ENCODE measurements at places on chromosomes 11 and 22.

DNA sequence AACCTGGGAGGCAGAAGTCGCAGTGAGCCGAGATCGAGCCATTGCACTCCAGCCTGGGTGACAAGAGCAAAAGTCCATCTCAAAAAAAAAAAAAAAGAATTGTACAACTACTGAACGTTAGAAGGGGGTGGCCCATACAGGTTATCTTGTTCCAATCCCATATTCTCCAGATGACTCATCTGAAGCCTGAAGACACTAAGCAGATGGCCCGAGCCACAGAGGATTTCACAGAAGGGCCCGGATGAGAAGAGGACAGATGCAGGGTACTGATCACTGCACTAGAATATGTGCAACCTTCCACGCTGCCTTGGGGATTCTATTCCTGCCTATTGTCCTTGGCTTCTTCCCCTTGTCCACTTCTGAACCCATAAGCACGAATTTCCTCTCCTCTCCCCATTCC is 70.9 kb upstream of the UBASH3B start:
- ATAC-seq, result no peak

DNA sequence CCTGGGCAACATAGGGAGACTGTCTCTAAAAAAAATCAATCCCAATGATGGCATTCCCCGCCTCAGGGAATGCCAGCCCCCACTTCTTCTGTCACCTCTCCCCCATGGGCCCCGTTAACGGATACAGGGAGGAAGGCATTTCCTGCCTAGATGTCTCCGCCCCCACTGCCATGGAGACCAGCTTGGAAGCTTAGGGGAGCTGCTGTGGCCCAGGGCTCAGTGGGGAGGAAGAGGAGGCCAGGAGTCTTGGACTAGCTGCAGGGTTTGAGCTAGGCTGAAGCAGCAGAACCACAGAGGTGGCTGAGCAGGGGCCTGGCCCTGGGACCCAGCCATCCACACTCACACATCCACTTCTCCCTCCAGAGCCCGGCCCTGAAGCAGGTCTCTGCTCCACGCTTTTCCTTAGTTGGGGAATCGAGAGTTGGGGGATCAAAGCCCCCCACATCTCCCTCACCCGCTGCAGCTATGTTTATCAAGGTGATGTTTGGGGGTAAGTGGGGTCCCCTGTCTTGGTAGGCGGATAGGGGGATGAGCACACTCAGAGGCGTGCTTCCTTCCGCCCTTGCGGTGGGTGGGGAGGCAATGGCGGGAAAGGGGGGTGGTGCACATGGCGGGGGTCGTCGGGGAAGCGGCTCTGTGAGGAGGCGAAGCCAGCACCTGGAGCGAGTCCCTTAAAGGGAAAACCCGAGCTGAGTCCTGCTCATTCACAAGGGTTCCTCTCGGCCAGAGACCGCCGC is at the start of gene C22orf15:
Gene C22orf15 (plus strand): TSS at position 149 of the 737 bp plus-strand sequence. CDS start 317 bp downstream, at position 466.
- ATAC-seq, result no peak

DNA sequence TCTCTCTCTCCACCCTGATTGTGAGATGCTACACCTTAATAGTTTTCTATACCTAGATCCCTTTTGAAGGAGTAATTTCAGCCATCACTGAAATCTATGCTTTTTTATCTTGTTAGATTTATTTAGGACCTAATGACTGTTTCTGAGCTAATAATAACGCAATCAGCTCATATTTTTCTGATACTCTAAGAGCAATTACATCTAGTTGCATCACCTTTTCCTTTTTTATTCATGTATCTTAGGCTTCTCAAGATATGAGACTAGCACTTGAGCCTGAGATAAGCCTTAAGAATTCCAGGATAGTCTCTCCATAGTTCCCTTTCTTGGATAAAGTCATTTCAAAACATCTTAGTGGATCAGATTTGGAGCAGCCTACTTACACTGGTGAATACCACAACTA is 25.1 kb upstream of the CAVIN3 start:
- ATAC-seq, result no peak

DNA sequence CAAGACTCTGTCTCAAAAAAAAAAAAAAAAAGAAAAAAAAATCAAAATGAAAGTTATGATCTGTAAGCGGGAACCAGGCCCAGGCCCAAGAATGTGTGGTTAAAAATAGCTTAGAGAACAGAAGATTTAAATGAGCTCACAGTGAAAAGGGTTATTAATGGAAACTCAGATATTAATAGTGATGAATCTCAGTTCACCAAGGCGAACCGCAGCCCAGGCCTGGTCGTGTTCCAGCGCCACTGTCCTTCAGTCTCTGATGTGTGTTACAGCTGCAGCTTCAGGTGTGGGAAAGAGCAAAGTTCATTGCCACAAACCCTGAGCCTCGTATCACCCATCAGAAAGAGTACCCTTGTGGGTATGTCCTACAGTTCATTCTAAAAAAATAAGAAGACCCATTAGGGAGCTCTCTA is 107.1 kb downstream of the GAB2 start:
- ATAC-seq, result no peak

DNA sequence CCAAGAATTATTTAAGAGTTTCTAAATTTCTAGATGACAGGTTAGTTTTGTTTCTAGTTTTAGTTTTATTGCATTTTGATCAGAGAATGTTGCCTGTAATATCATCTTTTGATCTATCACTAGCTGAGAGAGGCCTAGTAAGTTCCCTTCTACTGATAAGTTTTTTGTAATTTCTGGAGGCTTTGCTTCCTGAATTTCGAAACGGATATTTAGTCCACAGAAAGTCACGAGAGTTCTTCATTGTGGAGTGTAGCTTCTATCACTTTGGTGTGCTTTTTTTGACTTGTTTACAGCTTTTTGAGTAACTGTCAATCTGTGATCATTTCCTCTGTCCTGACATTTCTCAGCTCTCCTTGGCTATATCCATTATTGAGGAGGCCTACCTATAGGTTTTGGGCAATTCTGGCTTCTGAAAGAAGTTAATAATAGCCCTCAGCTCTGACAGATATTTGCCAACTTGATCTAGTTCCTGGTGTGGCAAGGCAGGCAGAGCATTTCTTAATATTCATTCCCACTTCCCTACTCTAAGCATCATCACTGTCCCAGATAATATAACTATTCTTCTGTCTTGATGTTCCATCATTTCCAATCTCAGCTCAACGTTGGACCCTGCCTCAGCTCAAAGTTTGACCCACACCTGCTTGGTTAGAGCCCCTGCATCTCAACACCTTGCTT is 171.3 kb downstream of the BLID start:
- ATAC-seq, result no peak

GRCh38 chr22:23110190-23110921 is 31.4 kb downstream of the RSPH14 start:
- no peak for ATAC-seq

- ATAC-seq, result no peak
Measured at GRCh38 chr11:121841487-121842191, 274.4 kb downstream of the BLID start.

GRCh38 chr22:17471886-17472535 is 91.3 kb upstream of the SLC25A18 start:
- no peak for ATAC-seq

DNA sequence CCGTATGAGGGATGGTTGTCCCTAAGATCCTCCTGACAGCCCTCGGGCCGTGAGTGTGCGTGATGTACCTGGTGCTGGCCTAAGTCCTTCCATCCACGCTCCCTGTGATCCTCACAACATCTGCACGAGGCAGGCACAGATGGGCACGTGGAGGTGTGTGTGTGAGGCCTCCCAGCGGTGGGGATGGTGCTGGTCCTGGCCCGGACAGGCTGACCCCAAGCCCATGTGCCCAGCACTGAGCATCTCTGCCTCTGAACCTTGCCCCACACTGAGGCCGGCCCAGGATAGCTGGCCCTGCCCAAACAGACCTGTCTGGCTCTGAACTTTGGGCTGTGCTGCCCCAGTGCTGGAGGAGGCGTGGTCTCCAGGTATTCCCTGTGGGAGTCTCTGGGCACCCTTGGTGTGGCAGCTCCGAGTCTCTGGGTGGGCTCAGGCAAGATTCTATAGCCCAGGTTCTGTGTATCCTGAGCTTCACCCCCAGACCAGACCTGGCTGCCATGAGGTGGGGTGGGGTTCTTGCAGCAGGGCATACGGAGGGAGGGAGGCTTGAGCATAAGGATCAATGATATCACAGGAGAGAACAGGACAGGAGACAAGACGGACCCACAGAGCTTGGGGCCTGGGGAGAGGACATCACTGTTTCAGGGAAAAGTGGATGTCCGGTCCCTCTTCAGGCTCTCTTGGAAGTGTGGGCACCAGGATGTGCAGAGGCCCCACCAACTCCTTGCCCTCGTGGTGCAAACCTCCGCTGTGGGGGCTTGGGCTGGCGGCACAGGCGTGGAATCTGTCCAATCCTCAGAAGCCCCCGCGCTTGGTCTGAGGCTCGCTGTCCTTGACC is 881.8 kb downstream of the BRD1 start:
- no peak for ATAC-seq

DNA sequence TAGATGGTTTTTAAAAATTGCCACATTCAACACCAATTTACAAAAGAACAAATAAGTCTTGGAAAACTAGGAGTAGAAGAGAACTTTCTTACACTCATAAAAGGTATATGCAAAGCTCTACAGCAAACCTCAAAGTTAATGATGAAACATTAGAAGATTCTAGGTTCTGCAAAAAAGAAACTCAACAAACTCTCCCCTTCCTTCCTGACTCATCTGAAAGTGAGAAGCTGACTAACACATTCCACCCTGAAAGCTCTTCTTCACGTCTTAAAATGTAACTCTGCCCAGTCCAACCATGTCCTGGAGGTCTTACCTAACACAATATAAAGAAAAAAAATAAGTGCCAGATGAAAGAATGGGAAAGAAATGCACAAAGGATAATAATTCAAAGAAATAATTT is 218.9 kb upstream of the ISX start:
- ATAC-seq, result peak; percentile 35
